ENCODE measurements at places on chromosomes 6 and 20.

DNA sequence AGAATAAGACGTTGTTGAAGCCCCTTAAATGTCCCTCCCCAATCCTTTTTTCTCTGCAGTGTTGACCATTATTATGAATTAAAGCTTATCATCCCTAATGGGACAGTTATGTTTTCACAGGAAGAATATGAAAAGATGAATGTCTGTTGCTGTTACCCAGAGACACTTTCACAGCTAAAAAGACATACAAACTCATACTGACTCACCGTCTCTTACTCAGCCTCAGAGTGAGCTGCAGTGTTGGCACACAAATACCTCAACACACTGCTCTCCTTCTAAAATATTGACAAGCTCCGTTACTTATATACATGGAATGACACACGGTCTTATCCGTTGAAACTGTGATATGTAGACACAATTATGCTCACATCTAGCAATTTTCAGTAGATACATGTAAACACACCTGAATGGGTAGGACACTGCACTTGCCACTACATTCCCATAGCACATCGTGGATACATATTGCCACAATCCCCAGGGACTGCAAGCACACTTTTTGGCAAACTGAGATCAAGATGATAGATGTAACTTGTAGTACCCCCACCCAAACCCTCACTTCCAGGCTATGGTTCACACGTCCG, 9.6 kb upstream of the SAPCD1 start:
- peak; percentile 66 for DNase-seq

- peak; percentile 5 for DNase-seq
These were observed 43.6 kb downstream of the FBXL4 start for GRCh38 chr6:98904096-98904495.

GRCh38 chr6:80457439-80457933, 351.0 kb downstream of the BCKDHB start:
- peak; percentile 86 for DNase-seq

DNA sequence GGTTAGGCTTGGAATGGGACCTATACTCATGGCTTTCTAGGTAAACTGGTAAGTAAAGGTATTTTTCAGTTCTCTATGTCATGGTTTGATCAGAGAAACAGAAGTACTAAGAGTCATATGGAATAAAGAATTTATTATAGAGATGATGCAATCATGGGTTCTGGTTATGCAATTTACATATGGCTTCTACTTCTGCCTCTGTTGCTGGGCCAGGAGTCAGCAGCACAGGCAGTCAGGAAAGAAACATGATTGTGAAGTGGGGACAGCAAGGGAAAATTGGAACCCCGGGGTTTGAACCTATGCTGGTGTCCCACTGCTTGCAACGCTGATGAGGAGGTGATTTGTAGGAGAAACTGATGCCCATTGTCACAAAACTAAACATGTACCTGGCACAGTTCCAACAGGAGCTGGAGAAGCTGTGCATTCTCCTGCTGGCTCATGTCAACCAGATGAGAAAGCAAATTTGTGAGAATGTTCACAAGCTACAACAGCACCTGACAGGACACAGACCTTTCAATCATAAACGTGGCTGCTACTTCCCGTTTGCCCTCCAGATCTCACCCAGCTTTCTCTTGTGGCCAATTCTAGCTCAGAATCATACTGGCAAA, 887.1 kb downstream of the TFAP2A start:
- DNase-seq = no peak

GRCh38 chr20:38685853-38686473, 38.3 kb upstream of the SLC32A1 start:
- peak; percentile 64 for DNase-seq

- no peak for DNase-seq
These were observed 2.8 kb upstream of the CSNK2A1 start for GRCh38 chr20:546353-546752.

- peak; percentile 87 for DNase-seq
These were observed 176.4 kb downstream of the ARID1B start for GRCh38 chr6:156953479-156954146.

DNA sequence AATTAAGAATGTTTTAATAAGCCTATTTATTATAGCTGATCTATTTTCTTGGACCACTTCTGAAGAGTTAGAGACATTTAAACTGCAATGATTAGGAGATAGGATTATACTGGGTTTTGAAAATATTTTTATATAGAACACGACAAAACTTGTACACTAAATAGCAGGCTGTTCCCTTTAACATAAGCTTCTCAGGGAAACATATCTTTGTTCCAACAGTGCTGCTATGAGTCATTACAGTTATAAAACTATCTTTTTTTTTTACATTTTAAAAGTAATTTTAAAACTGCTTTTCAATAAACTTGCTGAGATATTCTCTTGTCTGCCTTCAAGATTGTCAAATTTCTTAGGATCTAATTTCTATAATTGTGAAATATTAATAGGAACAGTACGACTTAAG, 389.1 kb downstream of the ARHGAP18 start:
- no peak for DNase-seq

GRCh38 chr6:136169394-136170148, 80.5 kb downstream of the MTFR2 start:
- no peak for DNase-seq

GRCh38 chr20:15491575-15491974, 1081.7 kb downstream of the KIF16B start:
- no peak for DNase-seq

- DNase-seq = no peak
These were observed 82.2 kb downstream of the RIN2 start for GRCh38 chr20:19840111-19840710.

- no peak for DNase-seq
These were observed 183.7 kb upstream of the JAG1 start for GRCh38 chr20:10857352-10858070.

DNA sequence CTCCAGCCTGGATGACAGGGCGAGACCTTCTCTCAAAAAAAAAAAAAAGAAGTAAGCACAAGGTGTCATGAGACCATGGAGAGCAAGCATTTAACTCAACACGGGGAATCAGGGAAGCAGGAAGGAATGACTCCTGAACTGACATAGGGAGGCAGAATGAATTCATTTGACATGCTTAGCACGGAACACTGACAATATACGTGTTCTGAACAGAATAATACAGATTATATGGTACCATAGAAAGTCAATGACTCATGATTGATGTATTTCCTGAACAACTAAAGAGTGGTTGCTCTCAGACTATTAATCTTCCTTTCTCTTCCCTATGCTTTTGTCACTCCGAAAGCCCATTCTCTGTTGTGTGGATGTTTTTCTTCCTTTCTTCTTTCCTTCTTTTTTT, 20.7 kb upstream of the ASIP start:
- DNase-seq = no peak

- DNase-seq = no peak
These were observed 26.7 kb downstream of the TRERF1 start for GRCh38 chr6:42424906-42425474.

DNA sequence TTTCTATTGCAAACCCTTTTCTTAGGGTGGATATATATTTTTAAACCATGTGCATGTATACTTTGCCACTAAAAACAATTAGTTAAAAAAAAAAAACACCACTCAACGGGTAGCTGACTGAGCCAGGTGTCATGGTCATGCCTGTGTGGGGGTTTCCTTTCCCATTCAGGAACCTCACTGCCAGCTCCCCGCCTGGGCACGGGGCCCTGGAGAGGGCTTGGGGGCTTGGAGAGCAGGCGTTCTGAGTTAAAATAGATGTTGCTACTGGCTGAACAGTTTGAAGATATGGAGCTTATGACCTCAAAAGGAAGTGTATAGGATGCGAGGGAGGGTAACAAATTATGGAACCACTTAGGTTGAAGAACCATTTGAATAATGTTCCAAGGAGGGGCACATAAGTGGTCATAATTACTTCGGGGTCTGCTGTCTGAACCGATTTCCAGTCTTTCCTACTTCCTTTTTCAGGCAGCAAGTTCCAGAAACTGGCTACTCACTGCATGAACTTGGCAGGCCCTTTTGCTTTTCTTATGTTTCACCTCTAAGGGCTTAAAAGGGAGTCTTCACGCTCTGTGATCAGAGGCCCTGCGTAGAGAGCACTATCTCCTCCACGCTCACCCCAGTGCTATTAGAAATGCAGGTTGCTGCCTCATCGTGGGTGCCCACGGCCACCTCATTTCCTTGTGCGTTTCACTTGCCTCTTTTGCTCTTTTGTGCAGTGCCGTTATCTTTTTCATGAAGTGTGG, 9.9 kb downstream of the STX16 start:
- no peak for DNase-seq

- DNase-seq = no peak
These were observed 454.1 kb upstream of the NOX3 start for GRCh38 chr6:155909710-155910109.

DNA sequence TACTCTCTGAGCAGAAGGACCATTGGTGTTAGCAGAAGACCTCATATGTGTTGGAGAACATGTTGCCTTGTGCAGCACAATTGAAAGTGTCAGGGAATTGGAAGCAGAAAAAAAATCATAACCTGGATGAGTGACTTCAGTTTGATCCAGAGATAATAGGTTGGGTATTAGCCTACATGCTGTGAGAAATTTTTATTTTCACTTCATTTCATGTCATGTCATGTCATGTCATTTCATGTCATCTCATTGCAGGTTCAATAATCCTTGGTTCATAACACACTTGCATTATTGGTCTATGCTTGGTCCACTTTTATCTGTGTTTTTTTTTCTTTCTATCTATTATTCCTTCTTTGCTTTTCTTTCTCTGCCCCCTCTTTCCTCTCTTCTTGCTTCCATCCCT, 34.3 kb downstream of the AKAP7 start:
- DNase-seq = no peak

- DNase-seq = no peak
These were observed 15.1 kb upstream of the AFDN start for GRCh38 chr6:167811442-167812087.

GRCh38 chr20:41415191-41415590, 48.6 kb upstream of the EMILIN3 start:
- no peak for DNase-seq

DNA sequence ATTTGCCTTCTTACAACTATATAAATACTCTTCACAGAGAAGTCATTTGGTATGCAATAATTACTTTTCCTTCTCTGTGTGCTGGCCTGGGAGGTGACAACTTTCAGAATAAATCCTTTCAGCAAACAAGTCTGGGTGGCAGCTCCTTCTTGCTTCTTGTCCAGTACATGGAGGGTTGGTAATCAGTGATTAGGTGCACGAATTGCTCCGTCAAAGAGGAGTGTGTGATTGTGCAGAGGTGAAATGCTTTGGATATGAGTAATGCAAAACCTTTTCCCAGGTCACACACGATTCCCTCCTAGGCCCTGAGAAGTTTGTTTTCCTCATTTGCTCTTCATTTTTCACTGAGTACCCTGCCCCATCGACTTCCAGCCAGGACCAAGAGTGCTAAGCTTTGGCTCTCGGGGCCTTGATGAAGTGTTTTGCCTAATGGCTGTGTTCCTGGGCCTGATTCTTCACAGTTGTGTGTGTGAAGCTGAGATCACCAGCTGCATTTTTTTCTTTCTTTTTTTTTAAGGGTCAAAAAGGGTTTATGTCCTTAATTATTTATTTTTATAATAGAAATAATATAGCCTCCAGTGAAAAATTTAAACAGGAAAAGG, 216.5 kb downstream of the ZMYND8 start:
- no peak for DNase-seq

GRCh38 chr6:82954937-82955577, 110.6 kb downstream of the UBE3D start:
- no peak for DNase-seq

- DNase-seq = no peak
These were observed 97.4 kb downstream of the TMEM170B start for GRCh38 chr6:11634948-11635347.

DNA sequence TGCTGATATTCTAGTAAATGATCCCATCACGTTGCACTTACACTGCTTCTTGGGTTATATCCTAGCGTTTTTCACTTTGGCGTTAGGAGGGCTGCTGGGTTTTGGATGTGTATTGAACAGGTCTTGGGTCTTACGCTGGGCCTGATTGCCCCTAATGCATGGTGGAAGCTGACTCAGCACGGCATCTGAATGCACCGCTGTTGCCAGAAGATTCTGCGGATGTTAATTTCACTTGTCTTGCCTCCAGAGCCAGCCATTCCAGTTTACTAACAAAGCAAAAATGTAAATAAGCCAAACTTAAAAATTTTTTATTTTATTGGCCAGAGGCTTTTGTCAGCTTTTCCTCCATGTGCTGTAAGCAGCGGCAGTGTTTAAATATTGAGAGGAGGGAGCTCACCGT, 233.5 kb downstream of the TMEM242 start:
- peak; percentile 35 for DNase-seq

GRCh38 chr6:152232501-152233151, 404.5 kb downstream of the SYNE1 start:
- no peak for DNase-seq

DNA sequence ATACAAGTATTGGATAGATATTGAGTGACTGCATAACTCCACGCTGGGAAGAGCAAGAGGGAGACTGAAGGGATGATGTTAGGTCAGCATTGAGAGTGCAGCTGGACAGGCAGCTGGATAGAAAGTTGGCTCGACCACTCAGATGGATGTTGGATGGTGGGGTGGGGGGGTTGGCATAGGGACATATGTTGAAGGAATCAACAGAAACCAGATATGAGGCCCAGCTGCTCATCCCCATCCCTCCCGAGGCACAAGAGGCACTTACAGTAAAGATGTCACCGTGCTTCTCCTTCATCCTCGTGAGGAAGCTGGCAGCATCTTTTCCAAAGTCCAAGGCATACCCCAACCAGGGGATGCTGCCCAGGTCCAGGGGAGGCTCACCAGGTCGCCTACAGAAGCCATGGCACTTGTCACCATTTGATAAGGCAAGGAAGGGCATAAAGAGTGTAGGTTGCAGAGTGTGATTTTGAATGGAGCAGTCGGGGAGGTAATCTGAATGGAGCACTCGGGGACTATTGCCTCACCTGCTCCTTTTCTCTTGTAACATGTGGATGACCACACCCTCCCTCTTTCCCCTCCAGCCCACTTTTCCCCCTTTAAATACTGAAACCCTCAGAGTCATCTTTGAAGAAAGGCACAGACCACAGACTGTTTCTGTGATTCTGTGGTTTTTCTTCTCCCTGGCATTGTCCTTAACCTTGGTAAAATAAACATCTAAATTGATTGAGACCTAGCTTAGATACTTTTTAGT, 18.0 kb downstream of the PTGIS start:
- no peak for DNase-seq

DNA sequence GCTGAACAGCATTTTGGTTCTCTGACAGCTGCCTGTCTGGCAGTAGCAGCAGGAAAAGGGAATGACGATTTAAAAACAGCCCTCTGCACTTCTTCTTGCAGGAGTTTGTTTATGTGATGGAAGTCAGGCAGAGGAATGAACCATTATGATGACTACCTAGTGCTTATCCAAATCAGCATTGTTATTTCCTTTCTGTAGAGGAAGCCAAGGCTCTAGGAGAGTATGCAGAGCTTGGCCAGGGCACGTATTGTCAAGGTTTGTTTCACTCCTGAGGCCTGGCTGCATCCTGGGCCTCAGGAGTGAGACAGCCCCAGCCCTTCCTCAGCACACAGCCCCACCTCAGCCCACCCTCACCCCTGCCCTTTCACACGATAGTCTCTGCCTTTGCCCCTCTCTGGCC, 68.5 kb downstream of the FAM229B start:
- peak; percentile 20 for DNase-seq

GRCh38 chr20:5973172-5973571, 22.7 kb downstream of the MCM8 start:
- no peak for DNase-seq

GRCh38 chr6:142833054-142833453, 111.9 kb downstream of the HIVEP2 start:
- DNase-seq = peak; percentile 48
